Lower leg skin (tissue), 4 donors: ENCODE measurements at places on chromosomes 5 and 9. TPM values are rescaled to one million over a fixed set of nuclear protein-coding genes. Genes with fewer than 3 reads are reported as not detected.

- peak; percentile 37 for DNase-seq
These were observed 43.5 kb upstream of the DNAH5 start for GRCh38 chr5:13987843-13988464.

The SLC25A2 gene
- total RNA-seq: 0.67 TPM

GRCh38 chr9:8613346-8613825 is 813.8 kb upstream of the DMAC1 start:
- DNase-seq: no peak

GRCh38 chr9:128575469-128575868 is 23.1 kb downstream of the SPTAN1 start:
- no peak for DNase-seq

GRCh38 chr5:138287246-138287645 is 12.8 kb upstream of the GFRA3 start:
- DNase-seq: no peak
